Activated CD4-positive, alpha-beta T cell treated with anti-CD3 and anti-CD28 coated beads, Interleukin-2, amount 50 U/mL, for 16 hours (primary cell): ENCODE measurements at places on chromosomes 13 and 19.

DNA sequence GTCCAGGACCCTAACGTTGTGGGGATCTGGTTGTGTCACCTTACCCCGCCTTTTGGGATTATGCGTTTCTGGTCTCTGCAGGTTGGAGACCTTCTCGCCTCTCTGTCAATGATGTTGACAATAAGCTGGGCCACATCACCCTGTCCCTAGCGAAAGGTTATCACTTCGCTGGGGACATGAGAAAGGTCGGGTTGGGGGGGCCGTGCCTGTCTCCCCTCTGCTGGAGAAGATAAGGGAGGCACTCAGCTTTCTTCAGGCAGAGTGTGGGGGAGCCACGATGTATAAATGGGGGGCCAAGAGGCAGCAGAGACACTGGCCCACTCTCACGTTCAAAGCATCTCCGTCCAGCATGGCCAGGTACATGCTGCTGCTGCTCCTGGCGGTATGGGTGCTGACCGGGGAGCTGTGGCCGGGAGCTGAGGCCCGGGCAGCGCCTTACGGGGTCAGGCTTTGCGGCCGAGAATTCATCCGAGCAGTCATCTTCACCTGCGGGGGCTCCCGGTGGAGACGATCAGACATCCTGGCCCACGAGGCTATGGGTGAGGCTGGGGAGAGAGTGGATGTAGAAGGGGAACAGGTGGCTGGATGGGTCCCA lies at the start of gene RLN3:
TSS of gene RLN3 (plus strand) at position 293 of the 595 bp plus-strand sequence. CDS start at position 350, 57 bp downstream.
- no peak for DNase-seq

DNA sequence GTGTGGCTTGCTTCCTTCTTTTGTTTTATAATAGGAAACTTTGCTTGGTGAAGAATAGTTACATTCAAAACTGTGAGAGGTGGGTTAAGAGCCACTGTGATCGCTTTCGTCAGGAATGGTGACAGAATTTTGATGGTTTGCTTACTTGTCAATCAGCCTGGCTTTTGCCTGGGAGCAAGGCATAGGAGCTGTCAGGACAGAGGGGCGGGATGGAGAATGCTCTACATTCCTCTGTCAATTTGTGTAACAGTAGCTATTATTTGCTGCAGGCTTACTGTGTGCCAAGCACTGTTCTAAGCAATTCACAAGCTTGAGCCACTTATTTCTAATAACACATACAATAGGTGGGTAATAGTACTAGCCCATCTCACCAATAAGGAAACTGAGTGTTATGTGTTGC lies 28.1 kb upstream of the TNFSF11 start:
- no peak for DNase-seq

GRCh38 chr19:29517946-29518345 lies 7.8 kb upstream of the VSTM2B start:
- no peak for DNase-seq

DNA sequence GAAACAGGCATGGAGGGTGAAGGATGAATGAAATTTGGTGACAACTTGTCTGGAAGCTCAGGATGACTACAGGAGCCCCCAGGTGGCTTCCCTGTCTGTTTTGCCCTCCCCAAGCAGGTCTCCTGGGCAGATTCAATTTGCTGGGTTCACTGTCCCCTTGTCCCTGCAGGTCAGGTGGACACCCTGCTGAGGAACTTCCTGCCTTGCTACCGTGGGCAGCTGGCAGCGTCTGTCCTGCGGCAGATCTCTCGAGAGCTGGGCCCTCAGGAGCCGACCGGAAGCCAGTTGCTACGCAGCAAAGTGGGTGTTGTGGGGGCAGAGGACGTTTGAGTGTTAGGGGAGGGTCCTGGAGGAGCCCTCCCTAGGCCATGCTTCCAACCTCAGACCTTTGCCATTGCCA lies 19.1 kb downstream of the PGLS start:
- DNase-seq: no peak

DNA sequence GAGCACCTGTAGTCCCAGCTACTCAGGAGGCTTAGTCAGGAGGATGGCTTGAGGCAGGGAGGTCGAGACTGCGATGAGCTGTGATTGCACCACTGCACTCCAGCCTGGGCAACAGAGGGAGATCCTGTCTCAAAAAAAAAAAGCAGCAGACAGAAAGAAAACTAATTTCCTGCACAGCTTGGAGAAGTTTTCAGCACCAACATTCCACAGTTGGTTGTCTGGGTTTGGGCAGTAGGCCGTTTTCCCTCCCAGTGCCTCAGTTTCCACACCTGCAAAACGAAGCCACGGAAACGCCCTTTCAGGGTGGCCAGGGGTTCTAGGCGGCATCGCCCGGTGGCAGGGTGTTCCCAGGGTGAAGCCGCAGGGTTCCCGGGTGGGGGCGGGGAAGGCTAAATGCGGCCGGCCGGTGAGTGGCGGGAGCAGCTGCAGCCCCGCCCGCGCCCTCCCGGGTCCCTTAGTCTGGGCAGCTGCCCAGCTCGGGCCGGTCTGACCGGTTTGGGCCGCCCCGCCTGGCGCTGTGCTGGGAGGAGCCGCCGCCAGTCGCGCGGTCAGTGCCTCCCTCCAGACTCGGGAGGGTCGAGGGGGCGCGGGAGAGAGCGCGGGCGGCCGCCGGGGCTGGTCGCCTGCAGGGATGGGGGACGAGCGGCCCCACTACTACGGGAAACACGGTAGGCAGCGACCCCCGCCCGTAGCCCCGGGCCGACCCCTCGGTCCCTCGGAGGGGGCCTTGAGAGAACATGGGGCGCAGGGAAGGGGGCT lies at the start of gene SLC44A2:
TSS of gene SLC44A2 (plus strand) at position 551 of the 759 bp plus-strand sequence. CDS start at position 632, 81 bp downstream.
- no peak for DNase-seq

DNA sequence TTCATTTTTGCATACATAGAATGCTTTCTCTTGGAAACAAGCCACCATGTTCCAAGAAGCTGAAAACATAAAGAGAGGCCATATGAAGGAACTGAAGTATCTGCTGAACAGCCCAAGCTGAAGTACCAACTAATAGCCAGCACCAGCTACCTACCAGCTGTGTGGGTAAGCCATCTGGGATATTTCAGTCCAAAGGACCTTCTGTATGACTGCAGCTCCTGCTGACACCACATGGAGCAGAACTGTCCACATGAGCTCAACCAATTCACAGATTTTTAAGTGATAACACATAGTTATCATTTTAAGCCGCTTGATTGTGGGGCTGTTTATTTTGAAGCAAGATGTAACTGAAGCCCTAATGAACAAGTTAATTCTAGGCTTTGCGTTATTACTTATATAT lies 621.1 kb upstream of the KLHL1 start:
- no peak for DNase-seq

DNA sequence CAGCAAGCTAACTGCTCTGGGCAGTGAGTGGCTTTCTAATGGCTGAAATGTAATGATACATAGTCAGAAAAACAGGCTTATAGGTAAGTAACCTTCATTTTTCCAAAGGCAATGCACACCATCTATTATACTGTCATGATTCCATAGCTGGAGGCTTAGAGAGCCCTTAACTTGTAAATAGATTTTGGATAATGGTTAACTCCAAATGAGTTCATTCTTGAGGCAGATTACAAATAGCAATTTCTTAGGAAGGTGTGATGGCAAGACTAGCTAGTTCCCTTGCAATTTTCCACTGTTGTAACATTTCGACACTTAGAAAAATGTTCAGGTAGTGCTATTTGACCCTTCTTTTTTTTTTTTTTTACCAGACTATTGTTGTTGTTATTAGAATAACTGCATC lies 789.8 kb upstream of the PCDH9 start:
- DNase-seq: no peak

GRCh38 chr19:6861683-6862286 lies 25.6 kb upstream of the ADGRE1 start:
- DNase-seq: no peak

DNA sequence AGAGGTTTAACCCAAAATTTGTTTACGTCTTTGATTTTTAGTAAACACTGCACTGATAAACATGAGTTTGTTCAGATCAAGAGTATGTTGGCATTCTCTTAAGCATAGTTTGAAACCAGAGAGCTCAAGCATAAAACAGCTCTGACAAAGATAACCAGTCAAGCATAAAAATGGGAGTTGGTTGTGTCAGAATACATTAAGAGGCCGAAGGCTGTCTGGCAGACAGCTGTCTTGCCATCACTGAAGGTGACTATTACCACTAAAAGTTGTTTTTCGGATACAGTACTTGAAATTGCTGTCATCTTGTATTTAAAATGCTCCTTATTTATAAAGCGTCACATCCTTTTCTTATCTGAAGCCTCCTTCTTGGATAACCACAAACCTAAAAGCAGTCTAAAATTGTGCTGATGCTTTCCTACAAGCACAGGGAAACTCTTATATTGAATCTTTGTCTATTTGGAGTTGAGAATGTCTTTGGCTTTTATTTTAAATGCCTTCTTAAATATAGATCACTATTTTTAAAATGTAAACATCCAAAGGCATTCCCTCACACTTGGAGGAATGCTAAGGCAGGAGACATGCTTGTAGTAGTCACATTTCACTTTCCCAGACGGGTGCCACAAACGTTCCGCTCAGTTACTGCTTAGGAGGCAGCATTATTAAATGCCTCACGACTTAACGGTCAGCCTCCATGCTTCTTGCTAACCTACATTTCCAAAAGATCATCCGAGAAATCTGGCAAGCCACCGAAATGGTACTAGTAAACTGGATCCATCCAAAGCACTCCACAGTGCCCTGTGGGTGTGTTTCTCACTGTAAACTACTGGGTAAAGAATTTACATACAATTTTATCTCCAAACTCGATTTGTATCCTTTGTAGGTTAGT lies 1.5 kb downstream of the SMAD9 start:
- DNase-seq: no peak

DNA sequence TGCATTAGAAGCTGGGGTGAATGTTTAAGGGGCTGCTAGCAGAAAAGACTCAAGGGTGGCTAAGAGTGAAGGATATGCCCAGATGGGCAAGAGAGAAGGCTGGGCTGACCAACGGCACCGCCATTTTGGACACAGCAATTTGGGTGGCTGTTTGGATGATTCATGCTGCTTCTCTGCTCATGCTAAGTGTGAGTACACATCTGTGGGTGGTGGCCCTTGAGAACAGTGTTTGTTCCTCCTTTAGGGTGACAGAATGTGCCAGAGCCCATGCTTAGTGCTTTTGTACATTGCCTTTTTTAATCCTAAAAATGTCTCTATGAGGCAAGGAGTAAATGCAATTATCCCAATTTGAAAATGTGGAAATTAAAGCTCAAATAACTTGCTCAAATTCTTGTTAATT lies 9.8 kb downstream of the CBY2 start:
- no peak for DNase-seq

GRCh38 chr13:29749401-29750182 lies 100.8 kb downstream of the UBL3 start:
- DNase-seq: no peak

- no peak for DNase-seq
Observed at GRCh38 chr19:45354241-45354842, 13.8 kb downstream of the KLC3 start.
